Activated T-helper 1 cell treated with Interleukin-2 at 50 U/mL for 16 hours (primary cell): ENCODE measurements at places on chromosomes 1 and 21.

GRCh38 chr1:1628754-1629429 lies 3.1 kb upstream of the MMP23B start:
- no peak for DNase-seq

DNA sequence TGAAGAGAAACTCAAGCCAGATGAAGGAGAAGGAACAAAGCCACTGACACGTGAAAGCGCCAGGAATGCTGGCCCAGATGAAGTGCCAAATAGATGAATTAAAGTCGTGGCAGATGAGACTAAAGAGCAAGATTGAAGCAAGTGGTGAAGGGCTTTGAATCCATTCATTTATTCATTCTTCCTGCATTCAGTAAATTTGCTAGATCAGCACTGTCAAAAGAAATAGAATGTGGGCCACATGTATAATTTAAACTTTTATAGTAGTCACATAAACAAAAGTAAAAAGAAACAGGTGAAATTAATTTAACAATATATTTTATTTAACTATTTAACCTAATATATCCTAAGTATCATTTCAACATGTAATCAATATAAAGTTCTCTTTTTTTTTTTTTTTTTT lies 135.6 kb downstream of the ZZZ3 start:
- no peak for DNase-seq

DNA sequence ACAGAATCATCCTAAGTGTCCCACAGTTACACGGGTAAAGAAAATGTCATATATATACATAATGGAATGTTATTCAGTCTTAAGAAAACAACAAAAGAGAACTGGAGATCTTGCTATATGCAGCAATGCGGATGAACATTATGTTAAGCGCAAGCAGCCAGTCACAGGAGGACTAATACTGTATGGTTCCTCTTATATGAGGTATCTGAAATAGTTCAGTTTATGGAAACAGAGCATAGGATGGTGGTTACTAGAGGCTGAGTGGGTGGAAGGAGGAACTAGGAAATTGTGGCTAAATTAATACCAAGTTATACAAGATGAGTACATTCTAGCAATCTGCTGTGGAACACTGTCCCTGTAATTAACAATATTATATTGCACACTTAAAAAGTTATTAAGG lies 834.3 kb downstream of the KCNT2 start:
- no peak for DNase-seq

DNA sequence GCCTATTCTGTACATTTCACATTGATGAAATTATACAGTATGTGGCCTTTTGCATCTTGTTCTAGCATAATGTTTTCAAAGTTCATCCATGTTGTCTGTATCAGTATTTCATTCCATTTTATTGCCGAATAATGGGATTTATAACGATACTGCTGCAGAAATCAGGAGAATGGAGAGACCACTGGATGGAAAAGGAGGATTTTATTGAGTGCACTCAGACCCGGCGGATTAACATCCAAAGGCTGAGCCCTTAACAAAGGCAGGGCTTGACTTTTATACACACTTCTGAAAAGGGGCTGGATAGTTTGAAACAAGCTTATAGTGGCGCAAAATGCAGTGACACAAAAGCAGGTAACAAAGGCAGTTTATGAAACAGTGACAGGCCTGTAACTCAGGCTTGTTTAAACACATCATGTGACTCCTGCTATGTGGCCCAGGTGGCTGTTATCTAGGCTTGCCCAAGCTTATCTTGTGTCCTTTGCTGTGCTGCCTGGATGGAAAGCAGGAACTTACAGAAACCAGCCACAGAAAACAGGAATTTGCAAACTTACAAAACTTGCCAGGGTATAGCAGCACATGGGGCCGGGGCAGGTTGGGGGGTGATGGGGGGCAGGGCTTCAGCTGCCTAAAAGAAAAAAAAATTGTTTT lies 32.8 kb upstream of the KCNJ15 start:
- DNase-seq, result no peak

GRCh38 chr1:94551449-94551848 lies 9.9 kb upstream of the F3 start:
- DNase-seq, result no peak

DNA sequence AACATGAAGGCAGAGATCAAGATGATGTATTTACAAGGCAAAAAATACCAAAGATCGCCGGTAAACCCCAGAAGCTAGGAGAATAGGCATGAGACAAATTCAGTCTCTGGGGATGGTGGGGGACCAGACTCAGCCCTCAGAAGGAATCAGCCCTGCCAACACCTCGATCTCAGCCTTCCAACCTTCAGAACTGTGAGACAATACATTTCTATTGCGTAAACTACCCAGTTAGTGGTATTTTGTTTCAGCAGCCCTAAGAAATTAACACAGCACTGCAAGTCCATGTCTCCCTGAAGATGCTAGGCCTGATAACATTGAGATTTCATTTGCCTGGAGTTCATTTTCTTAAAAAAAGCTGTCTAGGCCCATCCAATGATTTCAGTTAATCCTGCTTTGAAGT lies 622.5 kb downstream of the PTPRC start:
- DNase-seq, result no peak
